ENCODE measurements at places on chromosomes 2 and 18.

- DNase-seq = peak; percentile 15
These were observed 2.7 kb upstream of the WIPF1 start for GRCh38 chr2:174600349-174600748.

- DNase-seq = no peak
These were observed 40.4 kb upstream of the RASGRP3 start for GRCh38 chr2:33436083-33436482.

GRCh38 chr2:227597036-227597435 is 1.7 kb upstream of the SCYGR2 start:
- DNase-seq = no peak

- DNase-seq = no peak
These were observed 11.9 kb downstream of the GNLY start for GRCh38 chr2:85706063-85706462.

DNA sequence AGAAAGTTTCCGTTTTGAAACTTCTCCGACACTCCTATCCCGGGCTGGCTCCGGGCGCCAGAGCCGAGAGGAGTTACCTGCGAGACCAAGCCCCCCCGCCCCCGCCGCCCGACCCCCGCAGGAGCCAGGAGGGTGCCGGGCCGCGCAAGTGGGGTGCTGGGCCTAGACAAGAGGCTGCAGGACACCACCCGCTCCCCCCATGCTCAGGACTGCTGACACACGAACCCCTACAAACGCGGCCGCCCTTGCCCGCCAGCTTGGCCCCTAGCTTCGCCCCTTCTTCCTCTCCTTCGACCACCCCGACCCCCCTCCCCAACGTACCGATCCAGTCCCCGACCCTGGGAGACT is 497 bp downstream of the PLA2R1 start:
- no peak for DNase-seq
